ENCODE measurements at places on chromosomes 6 and 20.
A peak's percentile ranks its signal among the peaks of the same experiment; 100 is the strongest.

- DNase-seq = no peak
Measured at GRCh38 chr6:74534465-74535211, 671.2 kb downstream of the COL12A1 start.

GRCh38 chr6:123044341-123044860, 48.4 kb downstream of the CLVS2 start:
- DNase-seq = no peak

DNA sequence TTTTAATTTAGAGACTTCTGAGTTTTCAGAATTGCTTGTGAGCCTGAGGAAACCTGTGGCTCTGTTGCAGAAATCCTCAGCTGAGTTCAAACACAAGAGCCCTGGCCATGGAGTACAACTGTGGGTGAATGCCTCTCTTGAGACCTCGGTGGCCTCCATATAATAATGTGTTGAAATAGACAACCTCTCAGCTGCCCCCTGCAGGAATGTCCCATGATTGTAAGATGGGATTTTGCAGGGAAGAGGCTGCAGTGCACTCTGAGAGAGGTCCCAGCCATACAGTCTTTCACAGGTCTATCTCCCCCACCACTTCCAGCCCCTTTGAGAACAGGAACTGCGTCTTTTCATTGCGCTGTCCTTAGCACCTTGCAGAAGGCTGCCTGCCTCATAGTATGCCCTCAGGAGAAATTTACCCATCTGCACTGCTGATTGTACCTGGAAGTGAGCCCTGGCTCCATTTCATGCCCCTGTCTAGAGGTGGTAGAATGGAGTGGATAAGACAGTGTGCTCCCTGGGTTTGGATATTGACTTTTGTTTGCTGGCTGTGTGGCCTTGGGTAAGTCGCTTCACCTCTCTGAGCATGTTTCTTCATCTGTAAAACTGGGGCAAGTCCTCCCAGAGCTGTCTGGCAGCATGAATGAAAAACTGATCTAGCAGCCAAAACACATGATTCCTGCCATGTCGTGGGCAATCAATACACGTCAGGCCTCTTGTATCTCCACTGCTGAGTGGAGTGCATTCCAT, 16.8 kb upstream of the CDH22 start:
- DNase-seq = peak; percentile 18

GRCh38 chr20:60137657-60138245, 179.5 kb downstream of the CDH26 start:
- DNase-seq = peak; percentile 39

GRCh38 chr20:56385130-56385529, 6.9 kb downstream of the AURKA start:
- no peak for DNase-seq
